CD8-positive, alpha-beta memory T cell (primary cell): ENCODE measurements at places on chromosomes 2 and 18.
A peak's percentile ranks its signal among the peaks of the same experiment; 100 is the strongest.

DNA sequence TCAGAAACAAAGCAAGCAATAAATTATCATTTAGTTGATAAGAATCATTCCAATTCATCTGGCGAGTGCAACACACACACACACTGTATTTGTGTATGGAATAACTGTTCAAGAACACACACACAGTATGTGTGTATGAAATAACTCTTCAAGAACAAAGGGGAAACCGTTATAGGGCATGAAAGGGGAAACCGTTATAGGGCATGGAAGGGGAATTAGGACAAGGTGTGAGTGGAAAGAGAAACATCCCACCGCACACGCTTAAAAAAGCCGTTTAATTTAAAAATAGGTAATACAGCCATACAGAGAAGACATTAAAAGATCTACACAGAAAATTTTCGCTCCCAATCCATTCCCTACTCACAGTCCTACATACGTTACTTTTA lies 607 bp upstream of the TSN start:
- H3K27me3 ChIP-seq, result no peaks in the 10 kb centered on the region
- H3K4me1 ChIP-seq, result peaks cover 25% of the 10 kb centered on the region
- H3K36me3 ChIP-seq, result peaks cover 4% of the 10 kb centered on the region
- DNase-seq, result no peak
- H3K4me3 ChIP-seq, result peak overlapping the region; percentile 75

GRCh38 chr18:68740966-68741365 lies 26.1 kb upstream of the TMX3 start:
- no peak for DNase-seq
- no peaks in the 10 kb centered on the region for H3K4me1 ChIP-seq
- no peaks in the 10 kb centered on the region for H3K27me3 ChIP-seq
- no peak overlapping the region for H3K27ac ChIP-seq
- H3K36me3 ChIP-seq, result no peaks in the 10 kb centered on the region

DNA sequence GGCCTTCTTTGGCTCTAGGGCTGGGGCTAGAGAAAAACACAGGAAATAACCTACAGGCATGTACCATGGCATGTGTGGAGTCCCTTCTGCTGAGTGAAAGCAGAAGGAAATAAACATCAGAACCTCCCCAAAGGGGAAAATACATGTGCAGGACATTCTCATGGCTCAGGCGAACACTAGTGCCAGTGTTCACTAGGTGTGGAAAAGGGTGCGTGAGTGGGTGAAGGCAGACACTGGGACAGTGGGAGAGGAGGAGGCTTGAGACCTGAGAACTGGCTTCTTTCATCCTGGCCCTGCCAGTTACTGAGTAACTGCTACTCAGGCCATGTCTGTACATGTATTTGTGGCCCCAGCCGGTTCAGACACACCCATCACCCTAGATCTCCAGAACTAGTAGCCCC lies 268.2 kb downstream of the PRKCE start:
- no peaks in the 10 kb centered on the region for H3K4me1 ChIP-seq
- no peak for DNase-seq
- H3K4me3 ChIP-seq, result no peak overlapping the region
- no peak overlapping the region for H3K27ac ChIP-seq

DNA sequence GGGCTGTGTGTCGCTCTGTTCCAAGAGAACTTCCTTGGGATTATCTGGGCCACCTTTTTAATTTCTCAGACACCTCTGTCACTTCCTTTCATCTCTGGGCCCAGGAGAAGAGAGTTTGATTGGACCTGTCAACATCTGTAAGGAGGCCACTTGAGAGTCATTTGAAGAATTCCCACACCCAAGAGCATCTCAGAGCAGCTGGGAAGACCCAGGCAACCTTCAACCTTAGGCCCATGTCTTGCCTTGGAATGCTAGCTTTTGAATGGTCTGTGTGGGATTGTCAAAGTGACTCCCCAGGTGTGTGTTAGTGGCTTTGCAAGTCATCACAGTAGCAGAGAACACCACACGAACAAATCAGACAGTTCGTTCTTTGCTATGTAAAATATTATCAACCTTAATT lies 280.3 kb downstream of the CYRIA start:
- H3K36me3 ChIP-seq, result no peaks in the 10 kb centered on the region
- H3K27me3 ChIP-seq, result no peaks in the 10 kb centered on the region
- no peak overlapping the region for H3K27ac ChIP-seq

DNA sequence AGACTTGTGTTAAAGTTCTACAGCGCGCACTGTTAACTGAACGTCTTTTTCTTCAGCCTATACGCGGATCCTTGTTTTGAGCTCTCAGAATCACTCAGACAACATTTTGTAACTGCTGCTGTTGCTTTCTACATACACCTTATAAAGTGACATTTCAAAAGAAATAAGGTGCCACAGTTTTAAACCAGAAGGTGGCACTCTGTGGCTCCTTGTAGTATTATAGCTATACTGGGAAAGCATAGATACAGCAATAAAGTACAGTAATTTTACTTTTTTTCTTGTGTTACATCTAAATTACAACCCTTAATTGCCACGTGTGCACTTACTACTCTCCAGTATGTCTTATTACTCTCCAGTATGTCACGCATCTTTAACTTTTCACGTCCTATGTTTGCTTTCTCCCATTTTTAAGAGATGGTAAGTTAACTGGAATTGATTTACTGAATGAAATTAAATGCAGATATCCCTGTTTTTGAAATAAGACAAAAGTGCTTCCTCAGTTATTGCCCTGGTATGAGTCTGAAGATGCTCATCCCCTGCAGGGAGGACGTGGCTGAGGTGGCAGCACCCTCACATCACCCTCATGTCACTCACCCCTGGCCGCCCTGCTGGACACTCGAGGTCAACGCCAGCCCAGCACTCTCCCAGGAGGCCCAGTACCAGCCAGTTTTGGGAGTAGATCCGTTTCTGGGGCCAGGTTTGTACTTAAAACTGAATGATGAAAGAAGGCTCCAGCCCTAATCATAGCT lies 37.8 kb downstream of the GORASP2 start:
- H3K4me1 ChIP-seq, result no peaks in the 10 kb centered on the region
- no peak overlapping the region for H3K27ac ChIP-seq
- no peak overlapping the region for H3K4me3 ChIP-seq
- no peak for DNase-seq
- peaks cover 37% of the 10 kb centered on the region for H3K36me3 ChIP-seq

GRCh38 chr2:52594026-52594425 lies 1173.6 kb upstream of the CHAC2 start:
- no peak overlapping the region for H3K4me3 ChIP-seq
- H3K36me3 ChIP-seq, result no peaks in the 10 kb centered on the region
- DNase-seq, result no peak
- no peak overlapping the region for H3K27ac ChIP-seq

GRCh38 chr18:75088622-75089211 lies 120.2 kb downstream of the PTGR3 start:
- DNase-seq, result no peak
- no peaks in the 10 kb centered on the region for H3K36me3 ChIP-seq
- no peaks in the 10 kb centered on the region for H3K4me1 ChIP-seq
- no peak overlapping the region for H3K4me3 ChIP-seq
- no peak overlapping the region for H3K27ac ChIP-seq

DNA sequence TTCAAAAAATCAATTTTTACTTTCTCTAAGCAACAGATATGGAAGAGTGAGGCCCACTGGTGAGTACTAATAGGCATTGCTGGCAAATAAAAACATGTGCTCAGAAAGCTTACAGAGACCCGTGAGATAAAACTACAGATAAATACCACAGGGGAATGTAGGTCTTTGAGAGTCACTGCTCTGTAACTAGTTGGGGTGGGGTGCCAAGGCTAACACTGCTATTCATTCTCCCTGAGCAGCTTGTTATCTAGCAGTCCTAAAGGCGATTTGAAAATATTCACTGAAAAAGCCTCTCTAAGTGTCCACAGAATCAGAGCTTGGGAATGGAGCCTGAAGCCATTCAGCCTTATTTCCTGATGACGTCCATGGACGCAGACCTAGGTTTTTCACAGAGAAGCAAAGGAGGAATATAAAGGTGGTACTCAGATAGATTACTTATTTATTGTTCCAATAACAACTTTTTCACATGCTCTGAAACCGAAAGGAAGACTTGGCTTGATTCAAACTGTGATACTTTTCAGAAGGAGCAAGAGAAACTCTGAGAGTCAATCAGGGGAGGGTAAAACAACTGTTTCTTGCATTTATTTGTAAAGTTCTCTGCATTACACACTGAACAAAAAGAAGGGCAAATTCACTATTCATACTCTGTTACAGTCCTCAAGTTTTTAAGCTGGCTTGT lies 188.4 kb downstream of the PPP1R1C start:
- no peak overlapping the region for H3K4me3 ChIP-seq
- no peaks in the 10 kb centered on the region for H3K4me1 ChIP-seq
- H3K27ac ChIP-seq, result no peak overlapping the region
- H3K27me3 ChIP-seq, result no peaks in the 10 kb centered on the region
- DNase-seq, result no peak
